Right renal cortex interstitium (tissue), 3 donors: ENCODE measurements at places on chromosomes 3 and 15. TPM values are rescaled to one million over a fixed set of nuclear protein-coding genes. Genes with fewer than 3 reads are reported as not detected.

DNA sequence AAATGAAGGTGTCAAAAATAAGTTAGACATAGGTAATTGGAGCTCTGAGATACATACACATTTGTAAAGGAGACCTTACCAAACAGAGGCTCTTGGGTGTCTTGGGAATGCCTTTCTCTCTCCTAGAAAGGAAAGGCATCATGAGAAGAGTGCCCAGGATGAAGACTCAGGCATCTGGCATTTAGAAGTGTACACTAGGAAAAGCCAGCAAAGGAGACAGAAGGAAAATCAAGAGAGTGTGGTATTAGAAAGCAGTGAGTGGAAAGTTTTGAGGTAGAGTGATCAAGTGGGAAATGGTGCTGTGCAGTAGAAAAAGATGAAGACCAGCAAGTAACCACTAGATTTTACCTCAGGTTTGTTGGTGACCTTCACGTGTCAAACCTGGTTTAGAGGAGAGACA, 16.1 kb downstream of the UBE2E1 start:
- DNase-seq: no peak

GRCh38 chr15:90097475-90097874, 4.8 kb downstream of the IDH2 start:
- DNase-seq: no peak

GRCh38 chr3:59607656-59608055, 557.8 kb upstream of the CFAP20DC start:
- DNase-seq: no peak

GNAT1 gene
- not detected for polyA plus RNA-seq

DNA sequence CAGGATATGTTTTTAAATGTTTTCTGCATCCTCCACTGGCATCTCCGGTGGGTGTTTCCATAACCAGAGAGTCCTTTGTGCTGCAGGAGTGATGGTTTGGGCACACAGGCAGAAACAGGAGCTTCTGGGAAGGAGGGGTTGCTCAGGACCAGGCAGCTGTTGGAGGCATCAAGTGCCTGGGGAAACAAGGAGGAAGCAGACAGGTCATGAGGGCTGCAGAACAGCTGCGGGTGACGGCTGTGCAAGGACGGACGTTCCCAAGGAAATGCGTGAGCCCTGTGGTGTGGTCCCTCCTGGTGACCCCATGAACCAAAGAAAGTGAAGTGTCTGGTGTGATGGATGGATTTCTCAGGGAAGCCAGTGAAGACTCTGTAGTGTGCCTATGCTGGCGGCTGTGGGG, 61.2 kb upstream of the TNFAIP8L3 start:
- DNase-seq: peak; percentile 15

GRCh38 chr3:77709155-77709554, 669.3 kb downstream of the ROBO2 start:
- DNase-seq: no peak

CBLB gene
- 45.0 TPM for polyA plus RNA-seq

RFT1 gene
- 28.6 TPM for polyA plus RNA-seq

FBXO40 gene
- 0.03 TPM for polyA plus RNA-seq

GRCh38 chr3:178001670-178002101, 534.5 kb upstream of the KCNMB2 start:
- no peak for DNase-seq

DNA sequence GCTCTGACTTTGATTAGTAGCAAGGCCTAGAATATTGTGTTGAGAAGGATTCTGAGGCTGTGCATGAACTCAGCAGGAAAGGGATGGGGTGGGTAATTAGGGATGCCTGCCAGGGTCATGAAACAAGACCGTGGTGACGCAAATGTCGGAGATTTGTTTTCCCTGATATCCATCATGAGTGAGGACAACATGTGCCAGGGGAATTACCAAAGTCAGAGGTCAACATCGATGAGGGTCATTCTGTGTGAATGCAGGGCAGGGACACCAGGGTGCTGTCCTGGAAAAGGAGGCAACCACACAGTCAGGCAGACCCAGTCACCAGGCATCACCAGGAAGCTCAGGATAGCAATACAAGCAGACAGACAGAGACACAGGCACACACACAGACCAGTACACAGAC, 52.2 kb downstream of the SLCO2A1 start:
- DNase-seq: no peak

RAP2B gene
- 7.1 TPM for polyA plus RNA-seq

DNA sequence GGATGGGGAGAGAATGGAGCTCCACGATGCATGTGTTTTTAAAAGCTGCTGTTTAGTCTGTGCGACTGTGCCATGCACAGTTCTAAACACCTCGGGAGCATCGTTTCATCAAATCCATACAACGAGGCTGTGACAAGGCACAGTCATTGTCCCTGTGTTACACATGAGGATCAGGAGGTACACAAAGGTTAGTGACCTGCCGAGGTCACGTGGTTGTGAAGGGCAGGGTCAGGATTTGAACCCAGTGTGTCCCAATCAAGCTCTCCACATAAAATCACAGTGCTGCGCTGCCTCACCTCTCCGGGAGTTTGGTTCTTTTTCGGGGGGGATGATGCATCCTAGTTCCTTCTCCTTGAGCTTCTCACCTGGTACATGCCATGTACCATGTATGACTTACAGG, 18.7 kb upstream of the KIF23 start:
- DNase-seq: no peak

ADGRG7 gene
- 0.19 TPM for polyA plus RNA-seq

SLC9C1 gene
- polyA plus RNA-seq: 0.80 TPM

GAP43 gene
- polyA plus RNA-seq: 0.37 TPM

ACY1 gene
- polyA plus RNA-seq: 108 TPM

GRCh38 chr3:149575961-149576564, 81.8 kb downstream of the WWTR1 start:
- DNase-seq: peak; percentile 44

GRCh38 chr3:167114619-167115018, 265.5 kb downstream of the ZBBX start:
- DNase-seq: no peak

GRCh38 chr3:53303549-53303948, 43.8 kb downstream of the DCP1A start:
- no peak for DNase-seq

CRTAP gene
- polyA plus RNA-seq: 191 TPM

DNA sequence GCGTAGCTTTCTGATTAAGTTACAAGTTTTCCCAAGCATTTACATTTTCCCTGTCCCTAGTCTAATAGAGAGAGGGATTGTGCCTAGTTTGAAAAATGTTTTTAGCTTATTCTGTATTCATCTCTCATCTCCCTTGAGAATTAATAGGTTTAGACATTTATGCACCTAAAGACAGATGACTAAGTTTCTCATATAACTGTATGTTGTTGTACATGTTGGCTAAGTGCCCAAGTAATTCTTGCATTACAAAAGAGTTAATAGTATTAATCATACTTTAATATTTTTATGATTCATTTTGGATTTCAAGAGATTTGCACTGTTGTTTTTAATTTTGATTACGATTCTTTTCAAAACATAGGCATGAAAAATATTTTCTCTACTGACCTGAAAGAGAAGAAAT, 109.0 kb upstream of the TBL1XR1 start:
- DNase-seq: no peak

BFSP2 gene
- not detected for polyA plus RNA-seq

DNA sequence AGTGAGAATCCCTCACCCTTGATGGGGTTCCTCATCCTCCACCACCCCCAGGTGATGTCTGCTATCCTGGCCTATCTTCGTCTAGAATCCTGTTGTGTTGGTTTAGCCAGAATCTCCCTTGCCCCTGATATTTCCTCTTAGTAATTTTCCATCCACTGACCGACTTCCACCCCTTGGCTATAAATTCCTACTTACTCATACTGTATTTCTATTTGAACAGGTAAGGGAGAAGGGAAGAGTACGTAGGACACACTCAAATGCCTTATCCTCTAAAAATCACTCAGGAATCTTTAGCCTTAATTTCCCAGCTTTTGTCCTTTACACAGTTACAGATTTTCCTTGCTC, 678 bp upstream of the TFG start:
- no peak for DNase-seq

- no peak for DNase-seq
Observed at GRCh38 chr15:66151809-66152208, 101.7 kb downstream of the MEGF11 start.
